ENCODE measurements at places on chromosomes 1 and 21.

- DNase-seq: no peak
These were observed 8.3 kb downstream of the IL24 start for GRCh38 chr1:206905295-206906164.

DNA sequence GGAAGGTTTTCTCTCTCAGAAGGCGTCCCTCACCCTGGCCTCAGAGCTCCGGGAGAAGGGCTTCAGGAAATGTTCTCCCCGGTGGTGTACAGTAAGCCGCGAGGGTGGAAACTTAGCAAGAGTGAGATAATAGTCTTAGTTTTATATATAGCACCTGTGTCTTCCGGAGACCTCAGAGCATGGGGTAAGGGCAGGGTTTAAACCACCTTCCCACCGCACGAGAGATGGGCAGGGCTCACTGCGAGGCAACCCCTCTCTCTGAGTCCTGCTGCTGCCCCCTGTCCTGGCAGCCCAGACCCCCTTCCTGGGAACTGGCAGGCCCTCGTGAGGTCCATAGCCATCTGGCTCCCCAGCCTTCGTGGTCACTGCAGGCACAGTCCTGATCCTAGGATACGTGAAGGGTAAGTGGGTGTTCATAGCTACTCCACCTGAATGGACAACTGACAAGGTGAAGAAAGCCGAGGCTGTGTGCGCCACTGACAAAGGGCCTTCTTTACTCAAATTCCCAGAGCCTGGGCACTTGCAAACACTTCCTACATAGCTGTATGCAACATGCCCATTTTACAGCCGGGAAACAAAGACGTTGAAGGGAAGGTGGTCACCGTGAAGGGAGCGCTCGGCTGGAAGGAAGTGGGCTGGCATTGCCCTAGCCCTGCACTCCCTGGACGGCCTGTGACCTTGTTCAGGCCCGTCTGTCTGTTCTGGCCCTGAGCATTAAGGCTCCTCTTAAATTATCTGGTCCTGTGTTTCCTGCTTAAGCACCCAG, 26.9 kb downstream of the ITPKB start:
- DNase-seq: no peak

DNA sequence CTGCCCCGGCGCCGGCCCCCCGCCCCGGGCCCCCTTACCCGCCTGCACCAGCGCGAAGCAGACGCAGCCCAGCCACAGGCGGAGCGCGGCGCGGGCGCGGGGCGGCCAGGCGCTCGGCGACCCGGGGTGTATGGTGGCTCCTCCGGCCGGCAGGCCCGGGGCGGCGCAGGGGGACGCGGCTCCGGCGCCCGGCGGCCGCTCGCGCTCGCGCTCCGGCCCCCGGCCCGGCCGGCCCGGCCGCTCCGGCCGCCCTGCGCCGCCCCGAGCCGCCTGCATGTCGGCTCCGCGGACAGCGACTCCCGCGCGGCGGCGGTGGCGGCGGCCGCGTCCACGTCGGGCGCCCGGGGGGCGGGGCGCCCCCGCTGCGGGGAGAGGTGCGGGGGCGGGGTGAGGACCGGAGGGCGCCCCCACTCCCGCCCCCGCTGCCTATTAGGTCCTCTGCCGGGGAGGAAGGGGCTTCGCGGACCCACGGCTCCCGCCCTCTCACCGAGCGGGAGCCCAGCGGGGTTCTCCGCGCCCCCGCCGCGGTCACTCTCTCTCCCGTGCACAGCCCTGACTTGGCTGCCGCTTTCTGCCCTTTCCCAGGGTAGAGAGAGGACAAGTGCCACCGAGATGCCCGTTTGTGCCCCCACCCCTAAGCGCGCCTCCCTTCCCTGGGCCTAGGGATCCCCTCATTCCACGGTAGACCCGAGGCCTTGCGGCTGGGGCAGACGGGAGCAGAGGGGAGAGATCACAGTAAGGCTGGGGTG, at the start of gene FNDC5:
Gene FNDC5, minus strand, starts transcription at position 298 of the 749 bp plus-strand sequence.
- DNase-seq: no peak

DNA sequence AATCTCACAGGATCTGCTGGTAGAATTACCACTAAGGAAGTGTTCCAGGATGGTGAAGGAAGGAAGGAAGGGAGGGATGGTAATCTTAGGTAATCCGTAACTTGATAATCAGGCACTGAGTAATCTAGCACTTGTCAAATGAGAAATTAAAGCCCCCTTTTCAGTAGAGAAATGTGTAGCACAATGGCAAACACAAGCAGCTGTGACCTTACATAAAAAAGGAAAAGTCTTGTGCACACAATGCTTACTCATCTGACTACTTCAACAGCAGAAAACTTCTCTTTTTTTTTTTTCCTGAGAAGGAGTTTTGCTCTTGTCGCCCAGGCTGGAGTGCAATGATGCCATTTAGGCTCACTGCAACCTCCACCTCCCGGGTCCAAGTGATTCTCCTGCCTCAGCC, 6.1 kb downstream of the NUP210L start:
- DNase-seq: no peak

Data from activated CD8-positive, alpha-beta memory T cell treated with anti-CD3 and anti-CD28 coated beads for 1 hour (primary cell).